Stimulated activated CD4-positive, alpha-beta T cell treated with anti-CD3 and anti-CD28 coated beads, Interleukin-12 subunit alpha, Interleukin-12 subunit beta, amount 100 ng/mL, for 48 hours (primary cell): ENCODE measurements at places on chromosomes 13 and 19.

DNA sequence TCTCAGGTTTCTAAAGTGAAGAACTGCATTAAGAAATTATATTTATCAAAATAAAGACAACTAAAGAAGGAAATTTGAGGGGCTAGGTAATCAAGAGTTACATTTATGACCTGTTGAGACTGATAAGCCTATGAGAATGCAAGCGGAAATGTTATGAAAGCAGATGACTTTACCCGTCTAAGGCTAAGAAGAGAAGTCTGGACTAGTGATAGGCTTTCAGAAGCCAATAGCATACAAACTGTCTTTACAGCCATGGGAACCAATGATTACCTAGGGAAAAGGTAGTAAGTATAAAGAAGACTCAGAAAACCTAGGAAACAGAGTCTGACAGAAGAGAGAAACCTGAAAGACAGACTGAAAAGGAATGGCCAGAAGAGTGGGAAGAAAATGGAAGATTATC is 11.2 kb downstream of the TSC22D1 start:
- no peak for DNase-seq

- DNase-seq: no peak
Observed at GRCh38 chr13:94996445-94996844, 284.1 kb upstream of the SOX21 start.

DNA sequence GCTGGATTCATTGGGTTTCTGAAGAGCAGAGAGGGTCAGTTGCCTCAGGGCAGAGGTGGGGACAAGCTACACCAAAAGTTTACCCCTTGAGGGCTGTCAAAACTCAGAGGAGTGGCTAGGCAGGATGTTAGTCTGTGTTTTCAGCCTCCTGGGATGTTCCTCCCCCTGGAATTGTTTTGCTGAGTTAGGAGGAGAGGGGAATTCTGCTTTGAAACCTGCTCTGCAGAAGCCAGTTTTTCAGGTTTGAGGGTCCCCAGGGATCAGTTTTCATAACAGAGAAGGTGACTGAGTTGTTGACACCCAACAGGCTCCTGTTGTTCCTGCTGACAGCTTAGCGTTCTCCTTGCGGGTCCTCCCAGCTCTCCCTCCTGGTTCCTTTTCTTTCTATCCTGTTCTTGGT is 121.9 kb upstream of the TMTC4 start:
- DNase-seq: no peak

- DNase-seq: no peak
Observed at GRCh38 chr13:31168166-31168565, 6.5 kb upstream of the HSPH1 start.

DNA sequence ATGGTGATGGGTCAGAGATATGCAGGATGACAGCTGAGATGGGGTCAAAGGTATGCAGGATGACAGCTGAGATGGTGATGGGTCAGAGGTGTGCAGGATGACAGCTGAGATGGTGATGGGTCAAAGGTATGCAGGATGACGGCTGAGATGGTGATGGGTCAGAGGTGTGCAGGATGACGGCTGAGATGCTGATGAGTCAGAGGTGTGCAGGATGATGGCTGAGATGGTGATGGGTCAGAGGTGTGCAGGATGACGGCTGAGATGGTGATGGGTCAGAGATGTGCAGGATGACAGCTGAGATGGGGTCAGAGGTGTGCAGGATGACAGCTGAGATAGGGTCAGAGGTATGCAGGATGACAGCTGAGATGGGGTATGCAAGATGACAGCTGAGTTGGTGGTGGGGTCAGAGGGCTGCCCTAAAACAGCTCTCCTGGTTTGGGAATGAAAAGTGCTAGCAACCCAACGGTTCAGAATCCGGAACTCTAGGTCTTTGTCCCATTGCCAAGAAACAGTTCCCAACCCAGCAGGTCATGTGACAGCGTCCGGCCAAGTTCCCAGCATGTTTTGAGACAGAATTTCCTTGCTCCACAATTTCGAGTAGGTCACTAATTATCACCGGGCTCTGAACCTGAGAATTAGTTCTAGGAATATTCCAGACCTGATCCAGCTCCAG is 3.2 kb downstream of the SELENOW start:
- DNase-seq: no peak

GRCh38 chr13:36839981-36840380 is 21.0 kb downstream of the RFXAP start:
- no peak for DNase-seq

DNA sequence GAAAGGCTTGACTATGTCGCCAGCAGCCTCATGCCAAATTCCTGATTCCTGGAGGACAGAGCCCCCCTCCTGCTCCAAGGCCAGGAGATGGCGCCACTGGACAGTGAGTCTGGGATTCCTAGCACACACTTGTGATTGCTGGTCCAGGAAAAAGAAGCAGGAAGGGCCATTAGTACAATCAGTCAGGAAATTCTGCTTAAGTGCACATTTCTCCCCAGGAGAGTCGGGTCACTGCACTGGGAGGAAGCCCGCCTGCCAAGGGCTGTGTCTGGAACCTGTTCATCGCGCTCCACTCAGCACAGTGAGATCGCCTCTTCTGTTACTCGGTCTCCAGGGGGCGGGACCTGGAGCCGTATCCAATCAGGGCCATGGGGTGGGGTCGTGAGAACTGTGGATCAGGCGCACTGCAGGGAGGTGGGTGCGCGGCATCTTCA is 65.1 kb downstream of the ZNF823 start:
- peak; percentile 16 for DNase-seq

DNA sequence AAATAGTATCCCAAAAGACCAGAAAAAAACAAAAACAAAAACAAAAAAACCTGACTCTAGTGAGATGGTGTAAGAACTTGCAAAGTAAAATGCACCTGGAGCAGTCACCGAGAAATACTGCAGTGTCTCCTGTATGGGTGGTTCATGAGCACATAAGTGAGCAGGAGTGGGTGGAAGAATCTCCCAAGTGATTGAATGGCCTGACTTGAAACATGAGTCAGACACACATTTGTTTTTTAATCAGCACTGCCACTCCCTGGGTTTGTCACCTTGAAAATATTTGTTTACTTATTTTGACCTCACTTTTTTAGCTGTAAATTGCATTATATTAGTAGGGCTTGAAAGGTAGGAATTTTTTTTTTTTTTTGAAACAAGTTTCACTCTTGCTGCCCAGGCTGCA is 2.0 kb downstream of the ZNF431 start:
- no peak for DNase-seq

DNA sequence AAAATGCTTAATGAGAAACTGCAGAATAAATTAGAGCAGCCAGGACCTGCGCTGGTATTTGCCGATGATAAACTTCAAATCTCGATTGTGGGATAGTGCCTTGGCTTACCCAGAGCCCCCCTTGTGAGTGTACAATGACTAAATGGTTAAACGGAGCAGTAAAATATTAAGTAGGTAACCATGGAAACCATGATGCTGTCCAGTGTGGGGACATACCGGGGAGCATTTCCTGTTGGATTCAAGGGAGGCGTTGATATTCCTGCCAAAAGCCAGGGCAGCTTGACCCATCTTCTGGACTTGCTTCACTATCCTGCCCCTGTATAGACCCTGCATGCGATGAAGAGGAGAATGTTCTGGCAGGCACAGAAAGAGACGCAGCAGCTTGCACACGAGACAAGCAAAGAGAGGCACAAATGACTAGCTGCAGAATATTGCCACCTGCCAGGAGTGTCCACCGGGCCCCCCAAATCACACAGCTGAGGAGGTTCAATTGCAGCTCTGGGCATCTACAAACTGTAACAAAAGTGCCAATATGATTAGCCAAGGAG is 255.3 kb upstream of the TSHZ3 start:
- DNase-seq: no peak

DNA sequence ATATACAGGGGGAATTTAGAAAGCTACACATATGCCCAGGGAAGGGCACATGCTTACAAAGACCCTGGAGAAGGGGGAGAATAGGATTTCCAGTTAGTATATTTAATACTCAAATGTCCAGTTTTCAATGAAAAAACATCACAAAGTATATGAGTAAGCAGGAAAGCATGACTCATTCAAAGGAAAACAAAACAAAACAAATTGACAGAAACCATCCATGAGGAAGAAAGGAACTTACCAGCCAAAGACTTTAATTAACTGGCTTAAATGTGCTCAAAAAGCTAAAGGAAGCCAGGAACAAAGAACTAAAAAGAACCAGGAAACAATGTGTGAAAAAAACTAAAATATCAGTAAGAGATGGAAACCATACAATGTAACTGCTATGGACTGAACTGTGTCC is 716.2 kb upstream of the ARGLU1 start:
- no peak for DNase-seq

- no peak for DNase-seq
Observed at GRCh38 chr19:14774373-14774772, 4.0 kb downstream of the ADGRE2 start.

DNA sequence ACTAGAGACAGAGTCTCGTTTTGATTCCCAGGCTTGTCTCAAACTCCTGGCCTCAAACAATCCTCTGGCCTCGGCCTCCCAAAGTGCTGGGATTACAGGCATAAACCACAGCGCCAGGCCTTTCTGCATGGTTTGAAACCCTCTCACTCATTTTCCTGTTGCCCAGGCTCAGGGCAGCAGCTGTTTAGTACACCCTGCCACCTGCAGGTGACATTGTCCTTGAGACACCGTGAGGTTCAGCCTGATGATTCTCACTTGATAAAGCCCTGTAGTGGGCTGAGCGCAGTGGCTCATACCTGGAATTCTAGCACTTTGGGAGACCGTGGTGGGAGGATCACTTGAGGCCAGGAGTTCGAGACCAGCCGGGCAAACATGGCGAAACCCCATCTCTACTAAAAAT is 12.5 kb downstream of the IL12RB1 start:
- DNase-seq: no peak

DNA sequence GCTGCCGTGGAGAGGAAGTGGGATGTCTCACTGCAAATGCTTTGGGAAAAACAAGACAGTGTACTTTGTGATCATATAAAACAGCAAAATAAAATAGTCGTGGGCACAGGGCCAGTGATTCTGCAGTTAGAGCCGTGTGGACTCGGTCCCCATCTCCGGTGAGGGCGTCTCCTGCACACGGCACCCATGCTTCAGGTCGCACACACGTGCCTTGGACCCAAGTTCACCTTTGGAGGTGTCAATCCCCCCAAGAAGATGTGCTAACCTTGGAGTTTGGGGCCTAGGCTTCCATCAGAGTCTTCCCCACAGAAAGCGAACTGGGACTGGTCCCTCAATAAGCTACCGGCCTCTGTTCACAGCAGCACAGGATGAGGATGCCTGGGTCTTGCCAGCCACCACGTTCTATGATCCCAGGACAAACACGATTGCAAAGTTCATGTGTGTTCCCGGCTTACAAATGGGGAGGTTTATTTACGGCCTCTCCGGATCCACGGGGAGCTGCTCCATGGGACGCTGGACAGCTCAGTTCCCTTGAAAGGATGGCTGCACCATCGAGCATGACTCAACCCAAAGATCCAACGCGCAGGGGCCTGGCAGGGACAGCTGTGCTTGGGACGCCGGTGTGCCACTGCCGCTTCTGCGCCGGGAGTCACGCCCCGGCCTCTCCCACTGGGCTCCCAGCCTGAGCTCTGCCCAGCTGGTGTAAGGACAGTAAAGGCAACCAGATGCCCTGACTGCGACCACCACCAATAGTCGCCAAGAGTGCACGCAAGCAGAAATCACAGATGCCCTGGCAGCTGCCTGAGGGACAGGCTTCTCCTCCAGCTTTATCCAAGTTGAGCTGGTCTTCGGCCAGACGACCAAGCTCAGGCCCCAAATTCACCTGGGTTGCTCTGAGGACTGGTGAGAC is 8.6 kb downstream of the GAS6 start:
- DNase-seq: no peak

GRCh38 chr19:53131085-53131590 is 1.6 kb downstream of the ZNF415 start:
- no peak for DNase-seq

DNA sequence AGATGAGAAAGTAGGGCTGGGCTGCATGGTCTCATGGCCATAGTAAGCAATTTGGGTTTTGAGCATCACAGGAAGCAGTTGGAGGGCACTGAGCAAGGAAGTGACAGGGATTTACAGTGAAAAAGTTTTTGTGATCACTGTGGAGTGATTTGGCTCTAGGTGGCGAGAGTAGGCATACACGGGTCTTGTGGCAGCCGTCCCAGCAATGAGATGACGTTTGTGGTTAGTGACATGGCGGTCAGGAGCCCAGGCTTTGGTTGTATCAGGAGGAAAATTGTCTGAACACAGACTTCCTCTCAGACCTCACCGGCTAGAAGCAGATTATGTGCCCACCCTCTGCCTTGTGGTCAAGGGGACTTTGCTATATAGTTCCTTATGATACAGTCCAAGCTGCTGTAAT is 3.3 kb downstream of the ZNF444 start:
- DNase-seq: no peak

GRCh38 chr19:14440049-14440448 is 6.9 kb downstream of the PKN1 start:
- DNase-seq: no peak

- DNase-seq: no peak
Observed at GRCh38 chr19:58385891-58386575, 1.0 kb upstream of the RPS5 start.

GRCh38 chr13:32731576-32731975 is 145.3 kb downstream of the PDS5B start:
- DNase-seq: no peak

DNA sequence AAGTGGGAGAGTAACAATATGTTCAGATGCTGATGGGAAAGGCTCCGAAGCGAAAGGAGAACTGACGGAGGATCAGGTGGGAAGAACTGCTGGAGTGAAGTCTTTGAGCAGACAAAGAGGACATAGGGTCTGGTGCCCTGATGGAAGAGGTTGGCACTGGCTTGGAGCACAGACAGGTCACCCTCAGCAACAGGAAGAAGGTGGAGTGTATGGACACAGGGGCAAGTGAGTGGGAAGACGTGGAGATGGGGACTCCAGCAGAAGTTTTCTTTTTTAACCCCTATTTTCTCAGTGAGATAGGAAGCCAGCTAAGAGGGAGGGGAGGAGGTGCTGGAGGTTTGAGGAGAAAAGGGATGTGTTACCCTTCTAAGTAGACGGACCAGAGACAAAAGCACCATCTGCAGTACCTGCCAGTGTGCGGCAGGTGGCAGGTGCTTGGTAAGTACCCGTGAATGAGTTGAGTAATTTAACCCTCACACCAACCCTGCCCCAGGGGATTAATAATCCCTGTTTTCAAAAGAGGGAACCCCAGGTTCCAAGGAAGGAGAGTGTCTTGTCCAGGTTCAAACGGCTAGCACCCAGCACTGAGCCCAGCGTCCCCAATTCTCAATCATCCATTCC is 11.2 kb downstream of the HAS1 start:
- no peak for DNase-seq

GRCh38 chr13:23844132-23844531 is 45.1 kb downstream of the MIPEP start:
- DNase-seq: no peak

- no peak for DNase-seq
Observed at GRCh38 chr13:46489586-46490023, 63.4 kb upstream of the LRCH1 start.

GRCh38 chr19:52007806-52008557 is at the start of gene ZNF615:
ZNF615 (minus strand) TSS chr19:52008211; CDS start chr19:52003711, 4,500 bp downstream.
- peak; percentile 75 for DNase-seq

- no peak for DNase-seq
Observed at GRCh38 chr19:17716309-17716929, 2.9 kb upstream of the MAP1S start.

DNA sequence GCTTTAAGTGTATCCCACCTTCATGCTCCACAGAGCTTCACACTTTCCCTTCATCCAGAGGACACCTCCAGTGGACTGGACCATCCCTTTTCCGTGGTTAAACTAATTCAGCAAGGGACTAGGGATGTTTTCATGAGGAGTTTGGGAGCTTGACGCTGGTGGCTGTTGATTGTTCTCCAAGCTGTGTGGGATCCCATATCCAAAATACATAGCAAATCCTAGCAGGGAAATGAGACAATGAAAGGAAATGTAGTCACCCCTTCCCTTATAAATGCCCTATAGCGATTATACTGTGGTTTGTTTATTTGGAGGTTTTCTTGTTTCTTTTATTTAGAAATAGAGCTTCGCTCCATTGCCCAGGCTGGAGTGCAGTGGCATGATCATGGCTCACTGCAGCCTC is 31.6 kb upstream of the DPRX start:
- no peak for DNase-seq
